GM12878 (cell line): ENCODE measurements at places on chromosomes 6 and 20.

- no peak for DNase-seq
Observed at GRCh38 chr6:168365422-168366165, 46.0 kb upstream of the DACT2 start.

DNA sequence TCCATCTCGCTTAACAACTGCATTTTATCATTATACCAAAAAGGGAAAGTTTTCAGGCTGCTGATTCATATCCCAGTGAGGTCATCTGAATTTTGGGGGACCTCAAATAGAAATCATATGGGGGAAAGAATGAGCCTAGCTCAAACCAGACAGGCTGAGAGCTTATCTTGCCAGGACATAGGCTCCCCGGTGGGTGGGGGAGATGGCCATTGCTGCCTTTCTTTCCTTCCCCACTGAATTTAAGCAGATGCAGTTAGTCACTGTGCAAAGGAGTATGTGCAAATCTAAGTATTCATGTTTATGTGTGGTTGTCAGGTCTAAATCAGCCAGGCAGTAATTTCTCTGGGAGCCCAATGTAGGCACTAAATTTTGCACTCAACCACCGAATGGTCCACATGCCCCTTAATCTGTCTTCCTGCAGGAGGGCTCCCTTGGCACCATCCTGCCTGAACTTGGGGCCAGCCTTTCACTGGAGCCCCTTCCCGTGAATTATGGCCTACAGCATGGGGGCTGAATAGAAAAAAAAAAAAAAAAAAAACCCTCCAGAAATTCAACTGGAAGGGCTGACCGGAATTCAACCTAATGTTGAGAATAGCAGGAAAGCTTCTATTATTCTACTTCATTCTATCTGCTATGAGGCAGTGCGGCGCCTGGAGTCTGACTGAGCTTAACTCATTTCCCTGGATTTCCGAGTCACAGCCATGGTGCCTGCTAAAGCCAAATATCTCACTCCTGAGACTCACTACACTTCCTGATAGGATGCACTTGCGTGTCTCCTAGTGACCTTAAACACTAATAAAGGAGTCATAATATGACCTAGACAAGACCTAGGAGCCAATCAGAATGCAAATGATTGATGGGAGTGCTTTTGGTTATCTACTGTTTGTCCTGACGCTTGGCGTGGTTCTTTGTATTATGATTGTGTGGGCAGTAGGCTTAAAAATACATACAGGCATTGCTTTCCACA, 161.5 kb upstream of the HEY2 start:
- DNase-seq: no peak

GRCh38 chr6:139129284-139129683, 5.6 kb upstream of the HECA start:
- DNase-seq: no peak

- DNase-seq: no peak
Observed at GRCh38 chr6:6315660-6316059, 4.8 kb downstream of the F13A1 start.

GRCh38 chr6:140388192-140388802, 1013.8 kb upstream of the CITED2 start:
- DNase-seq: no peak

- DNase-seq: no peak
Observed at GRCh38 chr20:52166150-52166549, 25.4 kb downstream of the ZFP64 start.

DNA sequence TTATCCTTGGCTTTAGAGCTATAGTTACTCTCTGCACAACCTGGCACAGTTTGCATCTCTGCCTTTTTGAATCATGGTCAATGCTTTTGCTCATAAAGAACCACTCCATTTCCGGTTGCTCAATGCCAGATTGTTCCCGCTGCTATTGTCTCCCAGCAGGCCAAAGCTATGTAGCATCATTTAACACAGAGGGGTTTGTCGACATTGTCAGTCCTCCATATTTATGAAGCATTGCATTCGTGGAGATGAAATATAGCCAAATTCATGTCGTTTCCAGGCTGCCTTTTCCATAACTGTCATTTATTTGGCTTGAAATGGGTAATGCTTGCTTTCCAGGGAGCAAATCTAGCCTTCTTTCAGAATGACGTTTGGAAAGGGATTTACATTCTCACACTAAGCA, 598.8 kb downstream of the EPHA7 start:
- DNase-seq: no peak

GRCh38 chr20:16273812-16274555, 299.3 kb downstream of the KIF16B start:
- no peak for DNase-seq

DNA sequence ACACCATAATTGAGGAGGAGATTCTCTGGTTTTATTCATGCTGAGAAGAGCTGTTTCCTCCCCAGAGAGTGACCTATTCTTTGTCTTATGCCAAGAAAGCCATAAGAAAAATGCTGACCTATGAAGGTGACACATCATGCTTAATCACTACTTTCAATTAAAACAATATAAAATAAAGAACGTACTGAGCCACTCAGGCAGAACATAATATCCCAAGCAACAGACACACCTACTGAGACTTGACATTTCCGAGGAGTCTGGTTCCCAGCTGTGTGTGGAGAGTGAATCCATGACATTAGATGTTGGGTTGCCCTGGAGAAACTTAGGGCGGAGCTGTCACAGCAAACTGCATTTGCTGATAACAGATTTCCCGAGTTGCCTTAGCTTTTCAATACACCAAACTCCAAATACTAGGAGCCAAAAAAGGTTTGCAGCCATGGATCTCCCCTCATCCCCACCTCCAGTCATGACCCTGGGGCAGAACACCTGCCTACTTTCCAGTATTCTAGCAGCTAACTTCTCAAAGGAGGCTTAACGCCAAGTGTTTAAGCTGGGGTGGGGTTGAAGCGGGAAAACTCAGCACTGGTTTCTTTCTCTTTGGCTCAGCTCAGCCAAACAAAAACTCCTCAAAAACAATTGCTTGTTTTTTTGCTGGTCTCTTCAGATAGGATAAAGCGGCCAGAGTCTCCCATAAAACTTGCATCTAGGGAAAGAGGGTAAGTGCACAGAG, 92.2 kb downstream of the BACH2 start:
- no peak for DNase-seq

- no peak for DNase-seq
Observed at GRCh38 chr20:50427719-50428083, 82.5 kb upstream of the PTPN1 start.
